ENCODE measurements at places on chromosomes 11 and 22.

- DNase-seq = no peak
Observed at GRCh38 chr11:100682247-100682969, 4.7 kb upstream of the ARHGAP42 start.

DNA sequence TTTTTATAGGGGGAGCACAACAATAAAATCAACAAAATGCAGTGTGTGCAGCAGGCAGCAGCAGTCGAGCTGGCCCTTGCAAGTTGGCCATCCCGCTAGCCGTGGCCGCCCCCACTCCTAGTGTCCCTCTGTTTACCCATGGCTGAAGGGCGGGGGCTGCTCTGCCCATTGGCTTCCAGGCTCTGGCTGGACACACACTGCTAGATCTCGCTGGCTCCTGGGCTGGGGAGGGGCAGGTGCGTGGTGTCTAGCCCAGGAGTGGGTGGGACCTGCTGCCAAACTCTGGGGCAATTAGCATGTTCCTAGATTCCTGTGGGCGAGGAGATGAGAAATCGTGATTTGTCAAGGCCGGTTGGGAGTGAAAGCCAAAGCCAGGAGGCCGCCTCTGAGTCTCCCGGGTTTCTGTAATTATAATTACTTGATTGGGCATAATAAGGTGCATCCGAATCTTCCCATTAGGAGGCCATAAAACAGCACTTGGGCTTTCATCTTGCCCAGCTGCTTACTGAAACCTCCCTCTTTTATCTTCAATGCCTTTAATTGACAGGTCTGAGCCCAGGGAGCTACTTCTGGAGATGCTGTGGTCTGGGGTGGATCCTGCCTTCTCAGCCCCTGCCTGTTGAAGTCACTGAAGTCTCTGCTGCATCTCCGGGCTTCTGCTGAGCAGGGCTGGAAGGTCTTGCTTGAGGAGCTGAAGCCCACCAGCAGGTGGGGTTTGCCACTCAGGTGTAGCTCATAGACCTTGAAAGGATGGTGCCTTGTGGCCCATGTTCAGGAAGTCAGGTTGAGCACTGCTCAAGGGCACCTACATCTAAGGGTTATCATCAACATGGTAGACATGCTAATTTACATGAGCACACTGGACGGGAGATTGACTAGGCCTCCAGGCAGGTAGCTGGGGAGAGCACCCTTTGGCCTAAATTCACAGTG, 44.5 kb upstream of the DKK3 start:
- DNase-seq = no peak

GRCh38 chr11:4960877-4961276, 5.4 kb upstream of the OR51A2 start:
- no peak for DNase-seq

DNA sequence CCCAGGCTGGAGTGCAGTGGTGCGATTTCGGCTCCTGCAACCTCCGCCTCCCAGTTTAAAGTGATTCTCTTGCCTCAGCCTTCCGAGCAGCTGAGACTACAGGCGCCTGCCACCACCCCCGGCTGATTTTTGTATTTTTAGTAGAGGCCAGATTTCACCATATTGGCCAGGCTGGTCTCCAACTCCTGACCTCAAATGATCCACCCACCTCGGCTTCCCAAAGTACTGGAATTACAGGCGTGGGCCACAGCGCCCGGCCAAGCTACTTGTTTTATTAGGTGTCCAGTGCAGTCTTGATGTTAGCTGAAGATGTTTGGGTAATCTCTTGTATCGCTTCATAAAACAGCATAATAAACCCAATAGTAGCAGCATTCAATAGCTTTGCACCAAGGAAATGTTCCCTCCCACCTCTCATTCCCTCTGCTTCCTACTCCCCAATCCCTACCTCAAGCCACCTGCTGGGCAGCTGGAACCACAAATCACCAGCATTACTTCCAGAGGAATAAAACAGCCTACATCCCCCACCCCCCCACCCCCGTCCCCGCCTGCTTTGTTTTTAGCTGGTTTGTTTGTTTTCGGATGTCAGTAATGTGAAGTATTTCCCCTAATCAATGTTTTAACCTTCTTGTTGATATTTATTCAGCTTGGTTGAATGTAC, 11.0 kb upstream of the GRIK4 start:
- no peak for DNase-seq

DNA sequence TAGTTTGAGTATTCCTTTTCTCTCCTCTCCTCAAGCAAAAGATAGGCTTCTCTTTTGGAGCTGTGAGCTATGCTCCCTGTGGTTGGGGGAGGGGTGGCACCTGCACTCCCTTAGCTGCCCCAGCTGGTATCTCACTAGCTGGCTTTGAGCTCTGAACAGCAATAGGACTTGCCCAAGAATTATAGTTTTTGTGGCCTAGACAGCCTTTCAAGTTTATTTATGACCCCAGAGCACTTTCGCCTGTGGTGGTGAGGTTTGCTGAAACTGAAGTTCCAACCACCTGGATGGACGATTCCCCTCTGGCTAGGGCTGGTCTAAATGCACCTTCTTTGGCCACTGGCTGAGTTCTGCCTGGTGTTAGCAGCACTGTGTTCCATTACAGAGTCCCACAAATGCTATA, 37.1 kb upstream of the SLC37A2 start:
- no peak for DNase-seq

GRCh38 chr11:70029861-70030380, 48.2 kb upstream of the ANO1 start:
- no peak for DNase-seq

DNA sequence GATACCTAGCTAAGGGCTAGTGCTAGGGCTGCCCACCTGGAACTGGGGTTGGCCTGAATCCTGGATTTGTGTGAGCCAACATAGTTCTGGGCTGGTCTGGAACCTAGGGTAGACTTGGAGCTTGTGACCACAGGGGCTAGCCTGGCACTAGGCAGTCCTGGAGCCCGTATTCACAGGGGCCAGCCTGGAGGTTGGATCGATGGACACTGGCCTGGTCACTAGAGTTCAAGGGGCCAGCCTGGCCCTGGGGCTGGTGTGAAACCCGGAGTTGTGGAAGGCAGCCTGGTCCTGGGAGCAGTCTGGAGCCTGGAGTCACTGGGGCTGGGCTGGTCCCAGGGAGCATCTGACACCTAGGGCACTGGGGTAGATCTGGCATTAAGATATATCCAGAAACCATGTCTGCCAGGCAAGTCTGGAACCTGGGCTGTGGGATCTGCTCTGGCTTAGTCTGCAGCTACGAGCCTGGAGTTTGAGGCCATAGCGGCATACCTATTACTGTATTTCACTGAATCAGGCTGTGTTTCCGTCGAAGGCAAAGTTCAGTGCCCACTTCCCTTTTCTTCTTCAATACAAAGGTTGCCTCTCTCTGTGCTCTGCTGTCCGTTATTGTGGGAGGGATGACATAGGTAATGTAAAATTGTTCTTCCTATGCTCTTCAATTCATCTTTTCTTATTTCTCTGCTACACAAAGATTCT, 9.1 kb upstream of the GLYATL1B start:
- DNase-seq = no peak

DNA sequence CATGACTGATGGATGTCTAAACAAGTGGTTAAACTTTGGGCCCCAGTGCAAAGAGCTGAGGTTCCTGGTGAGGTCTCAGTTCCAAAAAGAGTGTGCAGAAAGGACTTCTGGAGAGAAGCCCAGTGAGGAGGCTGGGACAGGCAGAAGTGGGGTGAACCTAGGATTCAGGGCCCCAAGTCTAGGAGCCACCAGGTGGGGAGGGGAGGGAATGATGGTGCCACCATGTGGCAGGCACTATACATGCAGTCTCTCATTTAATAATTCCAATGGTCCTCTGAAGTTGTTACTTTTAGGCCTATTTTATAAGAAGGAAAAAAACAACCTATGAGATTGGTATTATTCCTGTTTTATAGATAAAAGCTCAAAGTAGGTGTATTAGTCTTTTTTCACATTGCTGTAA, 102.0 kb downstream of the INSC start:
- peak; percentile 27 for DNase-seq

DNA sequence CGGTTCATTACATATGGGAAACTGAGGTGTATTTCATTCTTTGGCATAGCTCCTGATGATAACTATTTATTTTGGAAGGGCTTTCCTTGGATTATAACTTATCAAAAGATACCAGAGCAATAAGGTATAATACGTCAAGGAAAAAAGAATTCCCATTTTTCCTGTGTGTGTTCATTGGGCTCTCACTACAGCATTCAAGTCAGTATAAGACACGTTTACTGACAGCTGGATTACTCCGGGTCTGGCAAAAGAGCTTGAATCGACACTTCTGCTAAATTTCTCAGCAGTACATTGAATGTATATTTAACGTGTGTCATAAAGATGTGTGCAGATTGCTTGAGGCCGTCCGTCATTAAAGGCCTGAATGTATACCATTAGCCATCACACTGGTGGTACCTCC, 163.4 kb downstream of the NCAM1 start:
- no peak for DNase-seq

DNA sequence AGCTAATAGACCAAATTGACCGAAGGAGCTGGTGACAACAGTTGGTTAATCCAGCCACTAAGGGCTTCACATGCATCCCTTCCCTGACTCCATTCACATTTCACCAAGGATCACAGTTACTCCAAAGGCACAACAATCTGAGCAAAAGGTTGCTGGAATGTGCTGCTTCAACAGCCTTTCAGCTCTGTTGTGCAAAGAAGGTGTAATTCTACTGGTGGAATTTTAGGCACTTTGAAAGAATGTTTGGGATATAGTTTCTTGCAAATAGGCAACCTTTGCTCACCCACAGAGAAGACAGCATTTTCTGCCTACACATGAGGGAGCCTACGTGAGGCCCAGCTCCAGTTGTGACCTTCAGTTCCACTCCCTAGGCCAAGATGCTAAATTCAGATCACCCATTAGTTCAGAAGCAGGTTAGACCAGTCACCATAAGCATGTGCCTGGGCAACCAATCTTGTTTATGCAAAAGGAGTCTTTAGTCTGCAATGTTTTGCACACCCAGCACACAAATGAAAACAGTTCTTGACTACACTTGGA, 21.6 kb upstream of the FCHSD2 start:
- no peak for DNase-seq

- peak; percentile 25 for DNase-seq
Observed at GRCh38 chr11:92225568-92226330, 1.1 kb downstream of the FAT3 start.

DNA sequence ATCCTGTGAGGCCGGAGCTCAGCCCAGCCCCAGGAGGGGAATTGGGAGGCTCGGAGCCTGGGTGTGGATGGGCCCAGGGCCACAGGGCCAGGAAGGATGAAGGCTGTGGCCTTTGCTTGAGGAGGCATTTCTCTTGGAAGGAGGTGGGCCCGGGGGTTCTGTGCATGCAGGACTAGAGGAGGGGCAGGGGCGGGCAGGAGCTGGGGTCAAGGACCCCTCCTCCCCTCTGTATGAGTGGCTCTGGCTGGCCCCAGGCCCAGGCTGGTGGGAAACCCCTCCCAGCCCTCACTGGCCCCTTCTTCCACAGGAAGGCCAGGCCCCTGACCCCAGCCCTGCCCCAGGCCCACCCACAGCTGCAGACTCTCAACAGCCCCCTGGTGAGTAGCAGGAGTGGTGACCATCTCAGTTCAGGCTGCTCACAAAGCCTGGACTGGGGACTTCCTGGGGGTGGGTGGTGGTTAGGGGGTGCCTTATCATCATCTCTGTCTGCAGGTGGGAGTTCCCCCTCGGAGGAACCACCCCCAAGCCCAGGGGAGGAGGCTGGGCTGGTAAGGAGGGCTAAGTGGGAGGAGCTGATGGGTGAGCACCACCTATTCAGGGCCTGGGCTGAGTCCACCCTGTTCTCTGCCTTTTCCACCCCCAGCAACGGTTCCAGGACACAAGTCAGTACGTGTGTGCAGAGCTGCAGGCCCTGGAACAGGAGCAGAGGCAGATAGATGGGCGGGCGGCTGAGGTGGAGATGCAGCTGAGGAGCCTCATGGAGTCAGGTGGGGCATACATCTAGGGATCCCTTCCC, 6.0 kb downstream of the KCNK7 start:
- DNase-seq = no peak

DNA sequence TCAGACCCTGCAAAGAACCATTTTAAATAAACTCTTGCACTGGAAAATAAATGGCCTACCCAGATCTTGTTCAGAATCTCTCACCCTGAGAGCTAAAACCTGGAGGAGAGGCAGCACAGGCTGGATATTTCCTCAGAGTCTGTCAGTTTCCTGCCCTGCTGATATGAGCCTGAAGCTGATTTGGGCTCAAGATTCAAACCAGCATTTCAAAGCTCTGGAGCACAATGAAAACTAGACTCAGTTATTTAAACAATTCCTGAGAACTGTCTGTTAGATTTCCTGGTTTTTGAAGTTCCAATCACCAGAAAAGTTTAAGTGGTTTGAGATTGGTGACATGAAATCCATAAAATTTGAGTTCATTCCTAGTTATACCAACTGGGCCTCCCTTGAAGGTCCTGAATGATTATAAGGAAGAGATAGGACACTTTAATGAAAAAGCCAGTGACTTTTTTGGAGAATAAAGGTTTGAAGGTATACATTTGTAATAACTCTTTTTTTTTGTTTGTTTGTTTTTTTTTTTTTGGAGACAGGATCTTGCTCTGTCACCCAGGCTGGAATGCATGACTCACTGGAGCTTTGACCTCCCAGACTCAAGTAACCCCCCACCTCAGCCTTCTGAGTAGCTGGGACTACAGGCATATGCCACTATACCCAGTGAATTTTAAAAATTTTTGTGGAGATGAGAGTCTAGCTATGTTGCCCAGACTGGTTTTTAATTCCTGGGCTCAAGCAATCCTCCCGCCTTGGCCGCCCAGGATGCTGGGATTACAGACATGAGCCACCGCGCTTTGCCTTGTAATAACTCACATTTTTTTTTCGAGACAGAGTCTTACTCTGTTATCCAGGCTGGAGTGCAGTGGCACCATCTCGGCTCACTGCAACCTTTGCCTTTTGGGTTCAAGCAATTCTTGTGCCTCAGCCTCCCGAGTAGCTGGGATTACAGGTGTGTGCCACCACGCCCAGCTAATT, 8.0 kb upstream of the ESAM start:
- no peak for DNase-seq

DNA sequence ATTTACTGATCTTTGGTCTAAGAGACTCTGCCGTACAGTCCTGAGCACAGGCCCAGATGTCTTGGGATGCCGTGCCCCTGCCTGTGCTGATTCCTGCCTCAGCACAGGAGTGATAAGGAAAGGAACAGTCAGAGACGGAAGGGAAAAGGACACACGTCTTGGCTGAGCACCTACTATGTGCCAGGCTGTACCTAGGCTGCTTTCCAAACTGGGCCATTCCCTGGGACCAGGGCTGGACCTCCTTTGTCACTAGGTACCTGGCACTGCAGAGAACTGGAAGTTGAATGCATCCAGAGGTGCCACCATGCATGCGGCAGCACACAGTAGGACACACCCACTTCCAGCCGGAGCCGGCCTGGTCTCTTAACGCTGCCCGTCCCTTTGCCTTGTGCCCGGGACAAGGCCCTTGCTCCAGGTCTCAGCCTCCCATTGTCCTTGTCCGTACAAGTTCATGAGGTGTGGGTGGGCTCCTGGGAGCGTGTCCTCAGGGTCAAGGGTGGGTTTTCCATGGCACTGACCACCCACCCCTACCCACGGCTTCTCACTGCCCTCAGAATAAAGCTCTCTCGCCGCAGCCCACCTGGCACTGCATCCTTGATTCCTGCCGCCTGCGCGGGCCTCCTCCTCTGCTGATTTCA, 1.1 kb upstream of the SSTR3 start:
- no peak for DNase-seq

- DNase-seq = no peak
Observed at GRCh38 chr11:108751444-108751843, 86.6 kb downstream of the DDX10 start.

- DNase-seq = no peak
Observed at GRCh38 chr11:46917109-46917761, 1.1 kb downstream of the LRP4 start.

- peak; percentile 91 for DNase-seq
Observed at GRCh38 chr11:1202776-1203504, 19.9 kb upstream of the MUC5B start.

All from HEK293T (cell line).